AG10803 (cell line): ENCODE measurements at places on chromosomes 6 and 20.

- no peak for DNase-seq
These were observed 612.2 kb downstream of the HDGFL1 start for GRCh38 chr6:23181356-23182110.

- DNase-seq: no peak
These were observed 63.8 kb upstream of the CD83 start for GRCh38 chr6:14053811-14054210.

DNA sequence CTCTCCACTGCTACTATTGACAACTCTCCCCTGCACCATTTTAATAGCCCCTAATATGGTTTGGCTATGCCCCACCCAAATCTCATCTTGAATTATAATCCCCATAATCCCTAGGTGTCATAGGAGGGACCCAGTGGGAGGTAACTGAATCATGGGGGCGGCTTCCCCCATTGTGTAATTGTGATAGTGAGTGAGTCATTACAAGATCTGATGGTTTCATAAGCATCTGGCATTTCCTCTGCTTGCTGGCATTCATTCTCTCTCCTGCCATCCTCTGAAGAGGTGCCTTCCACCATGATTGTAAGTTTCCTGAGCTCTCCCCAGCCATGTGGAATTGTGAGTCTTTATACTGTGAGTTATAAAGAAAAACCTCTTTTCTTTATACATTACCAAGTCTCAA is 74.1 kb upstream of the TCF21 start:
- DNase-seq: peak; percentile 73

DNA sequence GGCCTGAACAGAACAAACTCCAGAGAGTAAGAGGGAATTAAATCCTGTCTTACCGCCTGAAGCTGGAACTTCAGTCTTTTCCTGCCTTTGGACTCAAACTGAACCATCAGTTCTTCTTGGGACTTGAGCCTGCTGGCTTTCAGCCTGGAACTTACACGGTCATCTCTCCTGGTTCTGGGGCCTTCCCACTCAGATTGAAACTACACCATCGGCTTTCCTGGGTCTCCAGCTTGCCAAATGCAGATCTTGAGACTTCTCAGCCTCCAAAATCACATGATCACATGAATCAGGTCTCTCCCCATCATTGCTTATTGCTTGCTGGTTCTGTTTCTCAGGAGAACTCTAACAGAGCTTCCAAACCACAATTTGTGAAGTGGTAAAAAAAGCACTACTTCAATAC is 276.3 kb downstream of the KIF16B start:
- DNase-seq: no peak

- DNase-seq: peak; percentile 88
These were observed 138.0 kb downstream of the HFE start for GRCh38 chr6:26224940-26225847.

DNA sequence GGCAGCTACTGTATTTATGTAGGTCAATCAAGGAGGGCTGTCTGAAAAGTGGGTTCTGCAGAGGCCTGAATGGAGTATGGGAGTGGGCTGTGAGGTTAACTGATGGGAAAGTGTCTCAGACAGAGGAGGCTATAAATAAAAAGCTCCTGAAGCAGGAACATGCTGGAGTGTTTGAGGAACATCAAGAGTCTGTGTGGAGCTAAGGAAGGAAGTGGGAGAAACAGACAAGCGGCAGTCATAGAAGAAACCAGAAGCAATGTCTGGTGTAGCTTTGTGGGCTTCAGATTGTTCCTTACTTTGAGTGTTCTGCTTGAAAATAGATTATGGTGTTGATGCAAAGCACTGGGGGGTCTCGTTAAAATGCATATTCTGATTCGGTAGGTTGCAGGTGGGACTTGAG is 101.5 kb upstream of the OGFRL1 start:
- DNase-seq: no peak

DNA sequence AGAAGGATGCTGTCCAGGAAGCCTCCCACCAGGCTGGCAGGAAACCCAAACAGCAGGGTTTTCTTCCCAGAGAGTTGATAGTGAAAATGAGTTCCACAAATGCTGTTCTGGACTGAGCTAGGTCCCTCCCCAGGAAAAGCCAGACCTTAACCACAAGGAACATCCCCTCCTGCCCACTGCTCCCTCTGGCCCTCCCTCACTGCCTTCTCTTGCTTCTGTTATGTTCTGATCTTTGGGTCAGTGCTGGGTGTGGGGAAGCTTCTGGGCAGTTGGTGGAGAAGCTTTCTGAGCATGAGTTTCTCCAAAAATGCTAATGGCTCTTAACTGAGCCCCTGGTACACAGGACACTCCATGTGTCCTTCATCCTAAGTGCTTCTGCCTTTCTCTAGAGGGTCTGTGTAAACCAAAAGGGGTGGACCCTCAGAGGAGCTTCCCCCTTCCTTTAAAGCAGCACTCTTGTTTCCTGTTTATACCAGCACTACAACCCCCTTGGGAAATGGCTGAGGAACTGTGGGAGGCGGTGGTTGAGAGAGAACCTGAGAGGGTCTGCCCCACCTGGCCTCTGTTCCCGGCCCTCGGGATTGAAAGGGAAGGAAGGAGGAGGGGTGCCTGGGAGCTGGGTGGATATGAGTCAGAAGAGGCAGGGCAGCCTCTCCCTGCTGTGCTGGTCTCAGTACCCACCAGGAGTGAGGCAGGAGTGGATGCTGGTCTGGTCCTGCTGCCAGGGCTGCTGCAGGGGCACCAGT is 42.0 kb downstream of the CDS2 start:
- DNase-seq: no peak

DNA sequence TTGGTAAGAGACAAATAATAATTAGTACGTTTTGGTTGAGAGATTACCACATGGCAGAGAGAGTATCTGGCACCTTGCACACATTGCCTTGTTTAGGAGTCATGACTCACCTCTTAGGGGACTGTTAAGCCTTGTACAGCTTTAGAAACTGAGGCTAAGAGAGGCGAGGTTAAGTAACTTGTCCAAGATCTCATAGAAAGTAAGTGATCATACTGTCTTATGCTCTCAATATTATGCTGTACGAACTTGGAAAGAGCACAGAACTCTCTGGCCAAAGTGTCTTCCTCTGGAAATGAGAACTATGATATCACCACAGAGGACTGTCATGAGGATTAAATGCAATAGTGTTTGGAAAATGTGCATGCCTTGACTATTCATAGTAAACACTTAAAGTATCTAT is 249.0 kb downstream of the UTRN start:
- DNase-seq: peak; percentile 3

DNA sequence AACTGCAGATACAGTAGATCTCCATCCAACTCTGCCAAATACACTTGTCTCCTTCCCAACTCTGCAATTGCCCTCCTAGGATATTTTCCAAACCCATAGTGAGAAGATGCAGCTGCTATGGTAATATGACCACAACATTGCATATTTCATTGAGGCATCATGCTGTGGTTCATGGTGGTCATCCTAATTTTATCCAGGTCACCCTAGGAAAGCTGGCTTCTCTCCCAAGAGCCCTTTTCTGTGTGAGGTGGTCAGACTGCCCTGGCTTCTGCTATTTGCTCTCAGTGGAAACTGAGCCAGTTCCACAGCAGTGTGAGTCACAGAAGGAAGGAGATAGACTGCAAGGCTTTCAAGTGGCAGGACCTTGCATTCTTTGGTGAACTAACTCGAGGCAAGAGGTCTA is 5.5 kb downstream of the OGFRL1 start:
- peak; percentile 97 for DNase-seq
